ENCODE measurements at places on chromosomes 6 and 20.
A peak's percentile ranks its signal among the peaks of the same experiment; 100 is the strongest.

GRCh38 chr6:144675231-144675861 lies 390.2 kb downstream of the UTRN start:
- peak; percentile 53 for DNase-seq

DNA sequence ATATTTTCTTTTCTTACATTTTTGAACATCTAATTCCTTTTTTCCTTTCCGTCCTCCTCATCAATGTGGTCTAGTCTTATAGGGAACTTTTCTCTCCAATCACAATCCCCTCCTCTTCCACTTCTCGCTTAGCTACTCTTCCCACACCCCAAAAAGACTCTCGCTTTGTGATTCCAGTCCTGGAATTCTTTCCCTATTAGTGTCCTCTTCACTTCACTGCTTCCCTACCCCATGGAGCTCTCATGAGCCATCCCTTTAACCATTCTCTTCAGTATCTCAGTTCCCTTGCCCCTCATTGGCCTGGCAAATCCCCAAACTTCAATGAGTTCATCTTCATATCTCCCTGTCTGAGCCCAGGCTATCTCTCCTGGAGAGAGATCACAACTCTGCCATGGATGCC lies 55.3 kb upstream of the CEP85L start:
- no peak for DNase-seq

DNA sequence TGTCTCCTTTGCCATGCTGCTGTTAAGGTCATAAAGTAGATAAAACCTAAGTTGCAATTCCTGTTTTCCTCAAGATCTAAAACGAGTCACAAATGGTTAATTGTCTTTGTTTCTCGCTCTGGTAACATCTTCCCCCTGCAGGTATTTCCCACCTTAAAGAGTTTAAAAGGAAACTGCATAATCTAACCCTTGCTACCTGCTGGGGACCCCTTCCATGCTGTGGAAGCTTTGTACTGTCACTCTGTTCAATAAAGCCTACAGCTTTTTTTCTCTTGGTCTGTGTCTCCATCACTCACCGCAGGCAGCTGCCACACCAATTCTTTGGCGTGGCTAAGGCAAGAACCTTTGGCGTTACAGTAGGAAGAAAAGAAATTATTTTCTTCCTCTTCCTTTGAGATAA lies 117.7 kb upstream of the GJE1 start:
- no peak for DNase-seq

GRCh38 chr20:11060423-11061185 lies 386.8 kb upstream of the JAG1 start:
- no peak for DNase-seq

GRCh38 chr6:123956492-123957139 lies 153.0 kb downstream of the NKAIN2 start:
- no peak for DNase-seq

GRCh38 chr6:2363211-2363610 lies 117.8 kb upstream of the GMDS start:
- DNase-seq: peak; percentile 28

DNA sequence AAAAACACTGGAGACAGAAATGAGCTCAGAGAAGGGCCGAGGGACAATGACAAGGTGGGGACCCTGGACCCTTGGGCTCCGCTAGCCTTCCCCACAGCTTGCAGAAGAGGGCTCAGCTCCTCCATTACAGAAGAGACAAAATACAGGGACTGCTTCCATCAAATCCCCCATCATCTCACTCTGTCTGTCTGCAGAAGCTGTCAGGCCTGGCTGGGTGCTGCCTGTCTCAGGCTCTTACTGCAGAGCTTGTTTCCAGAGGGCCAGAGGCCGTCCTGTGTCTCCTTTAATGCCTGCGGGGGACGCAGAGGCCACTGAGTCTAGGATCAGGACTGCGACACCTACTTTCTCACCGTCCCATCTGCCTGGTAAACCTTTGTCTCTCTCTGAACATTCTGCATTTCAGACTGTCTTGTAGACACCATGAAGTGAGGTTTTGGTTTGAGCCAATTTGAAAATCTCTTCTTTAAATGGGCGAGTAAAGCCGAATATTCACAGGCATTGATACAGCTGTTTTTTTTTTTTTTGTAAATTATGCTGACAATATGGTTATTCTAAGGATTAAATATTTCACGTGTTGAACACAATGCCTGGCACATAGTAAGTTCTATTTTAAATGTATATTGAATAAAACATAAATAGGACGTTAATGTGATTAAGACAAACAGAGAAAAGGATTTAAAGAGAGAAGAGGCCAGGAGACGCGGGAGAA lies 28.3 kb downstream of the RNASET2 start:
- no peak for DNase-seq

DNA sequence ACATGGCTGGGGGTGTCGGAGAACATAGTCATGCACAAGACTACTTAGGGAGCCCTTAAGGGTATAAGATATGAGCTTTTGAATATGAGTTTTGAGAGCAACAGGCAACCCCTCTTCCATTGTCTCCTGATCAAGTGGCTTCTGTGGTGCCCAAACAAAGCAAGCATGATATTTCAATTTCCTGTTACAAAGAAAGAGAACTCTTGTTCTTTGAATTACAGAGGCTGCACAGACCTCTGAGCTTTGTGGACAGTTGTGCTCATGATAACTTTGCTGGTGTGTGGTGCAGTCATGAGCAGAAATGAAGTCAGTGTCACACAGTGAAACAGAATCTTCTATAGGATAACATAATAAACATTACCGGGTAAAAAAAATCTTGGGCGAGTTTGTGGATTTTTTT lies 66.8 kb upstream of the THEMIS start:
- DNase-seq: no peak

- no peak for DNase-seq
Measured at GRCh38 chr6:12767016-12767415, 50.4 kb downstream of the PHACTR1 start.

DNA sequence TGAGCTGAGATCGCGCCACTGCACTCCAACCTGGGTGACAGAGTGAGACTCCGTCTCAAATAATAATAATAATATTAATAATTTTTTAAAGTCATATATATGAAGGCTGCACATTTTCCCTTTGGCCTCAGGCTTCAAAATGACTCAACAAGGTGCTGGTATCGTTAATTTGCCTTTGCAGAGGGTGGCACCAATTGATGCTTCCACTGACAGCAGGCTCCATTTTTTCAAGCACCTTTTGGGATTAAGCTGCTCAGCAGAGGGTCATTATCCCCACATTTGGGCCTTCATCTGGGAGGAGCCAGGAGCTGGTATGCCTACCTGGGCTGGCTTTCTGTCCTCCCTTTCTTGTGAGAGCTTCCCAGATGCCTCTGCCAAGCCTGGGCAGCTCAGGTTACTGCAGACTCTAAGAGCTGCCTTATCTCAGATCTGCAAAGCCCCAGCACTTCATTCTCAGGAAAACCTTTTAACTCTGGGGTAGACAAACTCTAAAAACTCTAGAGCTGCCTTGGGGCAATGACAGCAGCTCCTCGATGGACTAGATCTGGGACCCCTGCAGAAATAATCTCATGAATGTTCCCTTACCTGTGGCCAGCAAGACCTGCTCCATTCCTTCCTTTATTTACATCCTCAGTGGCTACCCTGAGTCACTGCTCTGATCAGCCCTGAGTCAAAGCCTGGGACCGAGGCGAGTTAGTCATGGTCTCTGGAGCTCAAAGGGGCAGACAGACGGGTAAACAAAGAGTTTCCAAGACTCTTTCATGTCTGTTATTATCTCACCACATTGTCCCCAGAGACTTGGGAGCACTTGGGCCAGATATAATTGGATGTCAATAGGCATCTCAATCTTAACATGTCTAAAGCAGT lies 80.0 kb upstream of the EYA2 start:
- DNase-seq: peak; percentile 79

DNA sequence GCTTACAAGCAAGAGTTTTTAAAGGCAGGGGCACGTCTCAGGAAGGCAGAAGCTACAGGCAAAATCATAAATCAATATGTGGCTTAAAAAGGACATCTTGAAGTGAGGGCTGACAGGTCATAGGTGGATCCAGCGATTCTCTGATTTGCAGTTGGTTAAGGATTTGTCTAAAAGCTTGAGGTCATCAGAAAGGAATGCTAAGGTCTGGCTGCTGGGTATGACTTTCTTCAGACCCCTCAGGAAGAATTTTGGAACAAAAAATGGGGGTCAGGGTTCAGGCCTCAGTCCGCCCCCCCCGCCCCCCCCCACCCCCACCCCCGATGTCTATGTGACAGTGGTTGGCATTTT lies 261.9 kb downstream of the CDH4 start:
- no peak for DNase-seq

DNA sequence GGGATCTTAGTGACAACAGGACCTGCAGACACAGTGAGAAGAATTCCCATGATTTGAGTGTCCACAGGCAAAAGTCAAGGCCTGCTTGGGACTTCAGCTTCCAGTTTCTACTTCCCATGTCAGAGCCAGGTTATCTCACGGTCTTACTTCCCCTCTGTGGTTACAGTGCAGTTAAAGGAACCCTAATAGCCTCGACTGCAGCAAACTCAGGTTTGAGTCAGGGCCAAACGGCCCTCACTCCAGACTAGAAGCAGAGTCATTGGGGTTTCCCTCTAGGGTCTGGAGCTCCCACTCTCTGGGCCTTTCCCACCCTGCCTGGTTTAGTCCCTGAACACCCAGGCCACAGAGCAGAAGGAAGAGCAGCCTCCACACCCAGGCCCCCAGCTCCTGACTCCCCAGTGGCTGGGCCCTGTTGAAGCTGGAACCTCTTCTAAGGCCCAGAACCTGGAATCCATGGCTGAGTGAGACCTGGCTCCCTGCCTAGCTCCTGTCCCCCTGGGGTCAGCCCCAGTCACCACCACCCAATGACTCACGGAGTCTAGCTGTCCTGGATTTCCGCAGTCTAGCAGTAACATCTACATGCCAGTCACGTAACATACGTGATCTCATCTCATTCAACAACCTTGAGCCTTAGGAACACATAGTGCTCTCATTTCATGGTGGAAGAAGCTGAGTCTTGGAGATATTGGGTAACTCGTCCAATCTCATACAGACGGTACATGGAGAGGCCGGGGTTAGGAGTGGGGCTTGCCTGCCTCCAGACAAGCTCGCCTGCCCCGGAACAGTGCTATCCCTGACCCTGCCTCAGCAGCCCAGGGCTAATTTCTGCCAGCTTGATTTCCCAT lies 9.2 kb upstream of the GHRH start:
- DNase-seq: no peak

GRCh38 chr20:45426320-45427016 lies 10.5 kb downstream of the PIGT start:
- no peak for DNase-seq

DNA sequence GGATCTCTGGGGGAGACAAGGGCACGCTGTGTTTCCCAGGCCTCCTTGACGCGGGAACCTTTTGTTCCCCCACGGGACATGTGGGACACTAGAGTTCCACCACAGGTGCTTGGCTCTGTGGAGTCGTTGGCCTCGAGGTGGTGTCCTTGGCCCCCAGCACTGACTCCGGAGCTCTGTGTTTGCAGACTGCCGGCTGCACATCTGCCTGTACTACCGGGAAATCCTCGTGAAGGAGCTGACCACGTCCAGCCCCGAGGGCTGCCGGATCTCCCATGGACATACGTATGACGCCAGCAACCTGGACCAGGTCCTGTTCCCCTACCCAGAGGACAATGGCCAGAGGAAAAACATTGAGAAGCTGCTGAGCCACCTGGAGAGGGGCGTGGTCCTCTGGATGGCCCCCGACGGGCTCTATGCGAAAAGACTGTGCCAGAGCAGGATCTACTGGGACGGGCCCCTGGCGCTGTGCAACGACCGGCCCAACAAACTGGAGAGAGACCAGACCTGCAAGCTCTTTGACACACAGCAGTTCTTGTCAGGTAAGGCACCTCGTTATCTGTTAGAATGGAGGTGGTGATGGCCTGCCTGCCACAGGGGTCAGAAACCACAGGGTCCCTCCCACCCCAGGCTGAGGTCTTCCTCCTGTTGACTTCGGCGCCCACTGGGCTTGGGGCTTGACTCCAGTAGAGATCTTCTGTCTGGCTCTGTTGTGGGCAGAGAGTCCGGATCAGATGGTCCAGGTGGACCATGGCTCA lies 9.9 kb downstream of the IRF4 start:
- DNase-seq: no peak

DNA sequence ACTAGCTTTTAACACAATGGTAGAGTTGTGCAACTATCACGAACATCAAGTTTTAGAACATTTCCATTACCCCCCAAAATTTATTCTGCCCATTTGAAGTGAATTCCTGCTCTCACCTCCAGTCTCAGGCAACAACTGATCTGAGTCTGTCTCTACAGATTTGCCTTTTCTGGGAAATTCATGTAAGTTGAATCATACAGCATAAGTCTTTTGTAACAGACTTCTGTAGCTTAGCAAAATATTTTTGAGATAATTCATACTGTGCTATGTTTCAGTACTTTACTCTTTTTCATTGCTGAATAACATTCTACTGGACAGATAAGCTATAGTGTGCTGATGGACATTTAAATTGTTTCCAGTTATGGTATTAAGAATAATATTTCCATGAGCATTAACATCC lies 447.3 kb upstream of the GJE1 start:
- DNase-seq: peak; percentile 6

DNA sequence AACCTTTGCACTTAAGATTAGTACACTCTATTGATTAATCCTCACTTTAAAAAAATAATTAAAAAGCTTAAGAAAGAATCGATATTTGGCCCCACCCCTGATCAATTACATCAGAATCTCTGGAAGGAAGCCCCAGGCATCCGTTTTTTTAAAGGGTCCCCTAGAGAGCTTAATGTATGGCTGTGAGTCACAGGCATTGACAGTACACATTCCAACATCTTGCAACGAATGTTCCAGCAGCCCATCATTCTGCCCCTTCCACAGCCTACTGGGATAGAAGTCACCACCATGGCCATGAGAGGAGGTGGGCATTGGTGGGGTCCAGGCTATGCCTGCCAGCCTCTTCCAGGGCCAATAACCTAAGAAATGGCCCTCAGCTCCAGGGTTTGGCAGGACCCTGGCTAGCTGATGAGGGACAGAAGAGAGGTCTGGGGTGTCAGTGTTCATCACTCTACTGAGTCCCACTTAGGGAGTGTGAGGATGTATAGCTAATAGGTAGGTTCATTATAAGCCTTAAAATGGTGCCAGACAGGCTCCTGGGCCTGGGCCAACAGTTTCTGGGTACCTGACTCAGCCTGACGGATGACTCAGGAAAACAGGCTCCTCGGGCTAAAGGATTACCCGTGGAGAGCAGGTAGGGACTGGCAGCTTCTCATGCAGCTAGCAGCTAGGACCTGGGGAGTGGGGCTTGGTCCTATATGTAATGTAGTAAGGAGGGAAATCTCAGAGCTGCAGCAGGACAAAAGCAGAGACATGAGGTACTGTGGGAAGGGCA lies 40.4 kb downstream of the MDGA1 start:
- DNase-seq: no peak

GRCh38 chr6:1597924-1598323 lies 11.8 kb upstream of the FOXC1 start:
- DNase-seq: peak; percentile 85

- no peak for DNase-seq
Measured at GRCh38 chr6:89581689-89582088, 56.9 kb downstream of the LYRM2 start.

GRCh38 chr6:14946753-14947152 lies 299.1 kb upstream of the JARID2 start:
- no peak for DNase-seq

DNA sequence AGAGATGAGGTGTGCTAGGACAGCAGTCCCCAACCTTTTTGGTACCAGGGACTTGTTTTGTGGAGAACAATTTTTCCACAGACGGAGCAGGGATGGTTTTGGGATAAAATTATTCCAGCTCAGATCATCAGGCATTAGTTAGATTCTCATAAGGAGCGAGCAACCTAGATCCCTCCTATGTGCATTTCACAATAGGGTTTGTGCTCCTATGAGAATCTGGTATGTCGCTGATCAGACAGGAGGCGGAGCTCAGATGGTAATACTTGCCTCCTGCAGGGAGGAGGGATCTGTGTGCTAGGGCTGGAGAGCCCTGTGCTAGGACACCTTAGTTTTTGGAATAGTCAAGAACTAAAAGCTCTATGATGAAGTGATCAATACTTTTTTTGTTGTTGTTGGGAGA lies 2.5 kb downstream of the SMIM13 start:
- DNase-seq: peak; percentile 63
